ENCODE measurements at places on chromosomes 1 and 21. TPM values are rescaled to one million over a fixed set of nuclear protein-coding genes. Genes with fewer than 3 reads are reported as not detected.

Gene MPL
- not detected for total RNA-seq

Gene ESRRG
- not detected for total RNA-seq

Gene TNFRSF8
- 14.8 TPM for total RNA-seq

Gene CHTOP
- 83.8 TPM for total RNA-seq

Gene CD1E
- not detected for total RNA-seq

Gene C1orf94
- total RNA-seq, result not detected

Gene METTL18
- 10.9 TPM for total RNA-seq

Gene CYP4B1
- total RNA-seq, result not detected

Gene CYP4A11
- total RNA-seq, result not detected

Gene COL16A1
- not detected for total RNA-seq

Gene KDF1
- total RNA-seq, result not detected

Gene TPTE
- total RNA-seq, result not detected

Gene TMPRSS15
- not detected for total RNA-seq

Gene GBP7
- 0.18 TPM for total RNA-seq

Gene NBPF1
- 2.8 TPM for total RNA-seq

Gene SPRR2G
- total RNA-seq, result not detected

Gene GABRD
- total RNA-seq, result not detected

Gene TRMT1L
- total RNA-seq, result 24.4 TPM

Gene C1orf185
- not detected for total RNA-seq

Gene RORC
- 0.30 TPM for total RNA-seq

Gene DRAM2
- 26.9 TPM for total RNA-seq

Gene TMOD4
- total RNA-seq, result 3.6 TPM

Gene TBX15
- total RNA-seq, result not detected

Gene FMO4
- 1.5 TPM for total RNA-seq

Gene PGLYRP3
- total RNA-seq, result not detected

Gene IL19
- not detected for total RNA-seq

Gene CDA
- total RNA-seq, result not detected

Gene ANGPTL7
- total RNA-seq, result not detected

Gene LGR6
- total RNA-seq, result 0.26 TPM

Gene PRDX6
- 153 TPM for total RNA-seq

Gene MASP2
- total RNA-seq, result not detected

Gene CFAP74
- total RNA-seq, result not detected

Gene NTPCR
- total RNA-seq, result 27.2 TPM

Gene EFNA3
- 2.8 TPM for total RNA-seq

Gene CRB1
- not detected for total RNA-seq

Gene LY9
- 8.0 TPM for total RNA-seq

Measured in activated CD8-positive, alpha-beta memory T cell treated with anti-CD3 and anti-CD28 coated beads, Interleukin-2, amount 10 ng/mL, durations not matched to agents 7 days and 5 days (primary cell).